ENCODE measurements at places on chromosomes 12 and 14. TPM values are rescaled to one million over a fixed set of nuclear protein-coding genes. Genes with fewer than 3 reads are reported as not detected.

FAM181A gene
- not detected for total RNA-seq

LRCOL1 gene
- total RNA-seq = not detected

ZFHX2 gene
- 0.32 TPM for total RNA-seq

STXBP6 gene
- total RNA-seq = 0.14 TPM

DIO2 gene
- not detected for total RNA-seq

TTC7B gene
- total RNA-seq = under 0.01 TPM

TMEM63C gene
- total RNA-seq = 5.0 TPM

PLEKHG3 gene
- not detected for total RNA-seq

- DNase-seq = no peak
These were observed 135.1 kb downstream of the RBM19 start for GRCh38 chr12:113831016-113831415.

DNA sequence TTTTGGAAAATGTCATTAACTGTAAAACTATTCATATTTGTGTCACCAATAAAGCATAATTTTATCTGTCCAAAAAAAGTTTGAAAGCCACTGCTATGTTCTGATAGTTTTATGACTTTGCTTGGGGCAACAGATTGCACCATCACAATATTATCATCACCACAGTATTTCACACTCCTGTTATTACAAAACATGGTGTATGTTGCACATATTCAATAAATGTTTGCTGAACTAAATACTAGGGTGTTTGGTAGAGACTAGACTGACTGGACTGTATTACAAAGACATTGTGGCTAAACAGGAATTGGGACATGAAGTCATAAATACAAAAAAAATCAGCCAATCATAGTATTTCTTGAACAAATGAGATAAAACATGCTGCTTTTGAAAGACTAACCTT, 55.1 kb downstream of the PAWR start:
- DNase-seq = no peak

DNA sequence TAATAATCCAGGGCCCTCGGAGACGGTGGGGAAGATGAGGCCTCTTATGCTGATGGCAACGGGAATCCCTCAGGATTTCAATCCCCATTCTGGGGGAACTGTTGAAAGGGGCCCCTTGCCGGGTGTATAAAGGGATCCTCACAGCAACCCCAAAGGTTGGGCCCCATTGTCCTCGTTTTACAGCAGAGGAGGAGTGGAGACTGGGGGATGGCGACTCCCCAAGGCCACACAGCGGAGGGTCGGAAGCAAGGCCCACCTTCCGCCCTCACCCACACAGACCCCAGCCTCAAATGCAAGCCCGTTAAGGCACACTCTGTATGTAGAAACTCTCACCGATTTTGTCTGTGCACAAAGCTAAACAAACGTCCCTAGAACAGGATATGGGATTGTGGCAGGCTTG, 327.9 kb upstream of the DIO3 start:
- no peak for DNase-seq

GRCh38 chr12:5872745-5873144, 72.3 kb downstream of the ANO2 start:
- DNase-seq = peak; percentile 47

- DNase-seq = peak; percentile 50
These were observed 75.9 kb downstream of the CCDC88C start for GRCh38 chr14:91341751-91342154.

DNA sequence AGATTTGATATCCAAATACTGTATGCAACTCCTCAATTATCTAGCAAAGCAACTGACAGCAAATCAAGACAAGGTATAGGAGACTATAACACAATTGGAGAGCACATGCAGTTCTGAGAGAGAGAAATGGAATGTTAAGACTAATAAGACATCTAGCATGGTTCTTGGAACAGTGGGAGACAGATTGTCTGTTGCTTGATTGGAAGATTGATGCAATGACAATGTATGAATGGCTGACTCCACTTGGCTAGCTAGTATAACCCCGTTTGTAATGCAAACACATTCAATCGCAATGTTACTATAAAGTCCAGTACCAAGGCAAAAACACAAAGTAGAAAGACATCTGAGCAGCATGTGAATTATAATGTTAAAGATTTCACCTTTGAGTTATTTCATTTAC, 179.3 kb downstream of the RPL10L start:
- DNase-seq = no peak

GRCh38 chr12:1539135-1539534, 55.2 kb downstream of the FBXL14 start:
- no peak for DNase-seq

- no peak for DNase-seq
These were observed 1.2 kb upstream of the NOP2 start for GRCh38 chr12:6569312-6569711.

DNA sequence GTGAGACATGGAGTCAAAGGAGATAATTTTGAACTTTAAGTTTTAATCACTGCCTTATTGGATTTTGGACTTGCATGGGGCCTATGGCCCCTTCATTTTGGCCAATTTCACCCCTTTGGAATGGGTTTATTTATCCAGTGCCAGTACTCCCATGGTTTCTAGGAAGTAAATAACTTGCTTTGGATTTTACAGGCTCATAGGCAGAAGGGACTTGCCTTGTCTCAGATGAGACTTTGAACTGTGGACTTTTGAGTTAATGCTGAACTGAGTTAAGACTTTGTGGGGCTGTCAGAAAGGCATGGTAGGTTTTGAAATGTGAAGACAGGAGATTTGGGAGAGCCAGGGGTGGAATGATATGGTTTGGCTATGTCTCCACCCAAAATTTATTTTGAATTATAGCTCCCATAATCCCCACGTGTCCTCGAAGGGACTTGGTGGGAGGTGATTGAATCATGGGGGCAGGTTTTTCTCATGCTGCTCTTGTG, 448.1 kb downstream of the NAV3 start:
- no peak for DNase-seq

GRCh38 chr12:7068240-7068993, 7.9 kb downstream of the C1S start:
- DNase-seq = no peak

- no peak for DNase-seq
These were observed 6.3 kb downstream of the YBX3 start for GRCh38 chr12:10716704-10717315.

GRCh38 chr12:128852885-128853599, at the start of gene GLT1D1:
TSS of gene GLT1D1 (plus strand) at chr12:128853478. CDS start at chr12:128853582, 104 bp downstream.
- DNase-seq = no peak

GRCh38 chr14:33165144-33165925, 226.7 kb downstream of the NPAS3 start:
- DNase-seq = peak; percentile 50

DNA sequence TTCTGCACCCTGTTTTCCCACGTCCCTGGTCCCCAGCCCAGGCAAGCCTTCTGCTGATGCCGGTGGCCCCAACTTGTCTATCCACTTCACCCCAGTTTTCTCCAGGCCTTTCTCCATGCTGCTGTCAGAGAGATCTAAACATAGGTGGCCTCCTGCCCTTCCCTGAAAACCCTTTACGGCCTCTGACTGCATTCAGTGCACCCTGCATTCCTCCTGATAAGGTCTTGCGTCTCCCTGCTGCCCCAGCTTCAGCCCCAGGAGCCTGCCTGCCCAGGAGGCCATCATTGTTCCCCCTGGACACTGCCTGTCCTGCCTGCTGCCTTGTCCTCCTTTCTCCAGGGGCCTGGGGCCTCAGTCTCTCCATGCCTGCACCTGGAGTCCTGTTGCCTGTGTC, 29.8 kb downstream of the TRAF3 start:
- DNase-seq = no peak

DNA sequence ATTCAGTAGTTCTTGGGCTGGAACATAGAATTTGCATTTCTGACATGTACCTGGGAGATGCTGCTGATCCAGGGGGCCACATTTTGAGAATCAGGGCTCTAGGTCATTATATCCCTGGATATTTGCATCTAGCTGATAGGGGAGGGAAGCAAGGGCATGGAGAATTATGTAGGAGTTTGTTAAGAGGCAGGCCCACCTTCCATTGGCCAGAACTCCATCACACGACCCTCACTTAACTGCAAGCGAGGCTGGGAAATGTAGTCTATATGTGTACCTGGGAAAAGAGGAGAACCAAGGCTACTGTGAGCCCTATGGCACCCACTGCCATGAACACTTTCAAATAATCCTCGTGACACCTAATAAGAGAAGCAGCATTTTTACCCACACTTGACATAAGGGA, 657.6 kb downstream of the MED13L start:
- DNase-seq = no peak

GRCh38 chr14:104235686-104236085, 97.3 kb downstream of the KIF26A start:
- DNase-seq = no peak

GRCh38 chr12:64911081-64911480, 86.6 kb downstream of the TBC1D30 start:
- no peak for DNase-seq

DNA sequence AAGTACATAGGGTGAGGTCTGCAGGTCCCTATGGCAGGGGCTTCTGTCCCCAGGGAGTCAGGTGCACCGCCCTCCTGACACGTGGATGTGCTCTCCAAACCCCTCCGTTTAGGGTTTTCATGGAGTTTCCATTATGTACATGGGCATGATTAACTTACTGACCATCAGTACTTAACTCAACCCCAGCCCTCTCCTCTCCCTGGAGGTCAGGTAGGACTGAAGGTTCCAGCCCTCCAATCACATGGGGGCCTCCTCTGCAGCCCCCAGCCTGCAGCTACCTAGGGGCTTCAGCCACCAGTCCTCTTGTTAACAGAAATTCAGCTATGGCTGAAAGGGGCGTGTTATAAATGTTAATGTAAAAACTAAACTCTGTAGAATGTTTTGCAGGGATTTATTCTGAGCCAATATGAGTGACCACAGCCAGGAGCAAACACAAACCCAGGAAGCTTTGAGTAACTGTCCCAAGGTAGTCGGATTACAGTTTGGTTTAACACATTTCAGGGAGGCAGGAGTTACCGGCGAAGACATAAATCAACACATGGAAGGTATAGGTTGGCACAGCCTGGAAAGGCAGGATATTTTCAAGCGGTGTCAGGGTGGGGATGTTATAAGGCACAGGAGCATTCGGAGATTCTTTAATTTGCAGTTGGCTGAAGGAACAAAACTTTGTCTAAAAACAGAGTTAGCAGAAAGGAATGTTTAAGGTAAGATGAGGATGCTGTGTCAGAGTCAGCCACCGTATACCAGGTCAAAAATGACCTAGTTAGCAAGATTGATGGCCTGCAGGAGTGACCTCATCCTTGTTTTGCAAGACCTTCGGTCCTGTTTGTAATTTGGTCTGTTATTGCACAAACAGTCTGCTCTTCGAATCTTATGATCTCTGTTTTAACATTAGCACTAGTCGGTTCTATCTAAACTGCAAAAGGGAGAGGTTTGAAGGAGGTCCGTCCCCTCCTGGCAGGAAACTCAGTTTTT, 75.2 kb downstream of the TNFAIP2 start:
- DNase-seq = no peak

DNA sequence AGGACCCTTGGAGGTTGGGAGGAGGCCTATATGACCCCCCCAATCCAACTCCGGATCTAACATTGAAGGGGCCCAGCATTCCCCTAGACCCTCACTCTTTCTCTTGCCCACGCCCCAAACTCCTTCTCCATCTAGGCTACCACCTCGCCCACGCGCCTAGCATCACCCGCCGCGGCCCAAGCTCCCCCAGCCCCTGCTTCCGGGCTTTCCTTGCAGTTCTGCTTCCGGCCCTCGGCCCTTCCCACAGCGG, 445 bp downstream of the CERS5 start:
- peak; percentile 82 for DNase-seq

DNA sequence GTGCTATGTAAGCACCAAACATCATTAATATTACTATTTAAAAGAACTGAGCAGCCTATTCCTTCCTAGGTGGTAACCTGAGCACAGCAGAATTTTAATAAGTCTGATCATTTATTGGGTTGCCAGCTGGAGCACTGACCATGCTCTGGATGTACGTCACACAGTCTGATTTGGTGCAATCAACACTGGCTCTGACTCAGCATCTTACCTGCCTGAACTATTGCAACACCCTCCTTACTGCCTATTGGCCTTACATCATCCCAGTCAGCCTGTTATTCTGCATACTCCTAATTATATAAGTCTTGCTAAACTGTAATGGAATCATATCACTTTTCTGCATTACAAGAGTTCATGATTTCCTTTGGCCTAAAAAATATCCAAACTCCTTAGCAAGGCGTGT, 149.7 kb downstream of the PTPRO start:
- DNase-seq = no peak

Measured in Karpas-422 (cell line).